Sciatic nerve (tissue), 2 donors: ENCODE measurements at places on chromosomes 2 and 18.

DNA sequence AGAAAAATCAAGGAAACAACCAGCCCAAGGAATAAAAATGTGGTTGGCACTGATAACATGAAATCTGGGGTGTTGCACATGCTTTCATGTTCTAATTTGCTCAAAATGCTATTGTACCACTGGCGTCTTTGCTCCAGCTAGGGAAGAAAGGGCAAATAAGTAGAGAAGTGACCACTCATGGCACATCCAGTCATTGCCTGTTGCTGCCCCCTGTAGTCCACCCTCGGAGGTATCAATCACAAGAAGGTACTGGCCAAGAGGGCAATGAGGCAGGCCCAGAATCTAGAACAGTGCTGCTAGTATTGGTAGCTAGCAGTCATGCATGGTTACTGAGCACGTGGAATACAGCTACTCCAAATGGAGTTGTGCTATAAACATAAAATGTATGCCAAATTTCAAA lies 213.4 kb downstream of the CDCA7 start:
- DNase-seq = peak; percentile 62

DNA sequence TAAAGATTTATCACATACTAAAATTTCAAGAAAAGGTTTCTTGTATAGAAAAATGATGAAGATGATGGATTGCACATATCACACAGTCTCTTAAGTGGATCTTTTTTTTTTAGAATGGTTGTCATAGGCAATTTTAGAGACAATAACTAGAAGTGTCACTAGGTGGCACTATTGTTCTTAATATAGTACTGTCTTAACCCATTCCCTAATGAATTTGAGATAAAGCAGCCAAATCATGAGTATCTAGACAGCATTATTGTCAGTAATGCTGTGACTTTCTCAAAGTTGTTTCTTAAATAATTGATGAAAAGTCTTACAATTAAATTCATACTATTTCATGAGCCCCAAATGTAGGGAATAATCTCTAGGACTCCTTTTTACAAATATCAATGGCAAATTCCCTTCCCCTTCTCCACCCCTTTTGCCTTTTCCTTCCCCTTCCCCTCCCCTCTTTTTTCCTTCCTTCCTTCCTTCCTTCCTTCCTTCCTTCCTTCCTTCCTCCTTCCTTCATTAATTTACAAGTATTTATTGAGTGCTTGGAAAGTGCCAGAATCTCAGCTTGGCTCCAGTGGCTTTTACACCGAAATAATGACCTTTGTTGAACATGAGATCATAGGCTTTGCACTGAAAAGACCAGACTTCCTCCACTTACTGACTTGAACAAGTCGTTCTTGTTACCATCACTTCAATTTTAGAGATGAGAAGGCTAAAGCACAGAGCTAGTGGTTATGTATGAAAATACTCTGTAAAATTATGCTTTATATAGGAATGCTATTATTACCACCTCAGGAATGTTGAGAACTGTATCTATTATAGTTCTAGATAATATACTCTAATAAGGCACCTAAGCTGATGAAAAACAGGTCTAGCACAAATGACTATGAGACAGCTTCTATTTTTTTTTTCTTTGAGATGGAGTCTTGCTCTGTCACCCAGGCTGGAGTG lies 19.8 kb downstream of the MYL12B start:
- DNase-seq = no peak

GRCh38 chr2:63851691-63852311 lies 10.1 kb downstream of the UGP2 start:
- DNase-seq = no peak

- DNase-seq = no peak
Measured at GRCh38 chr2:102508863-102509262, 35.8 kb downstream of the SLC9A4 start.

GRCh38 chr2:149458502-149458901 lies 128.1 kb downstream of the LYPD6 start:
- DNase-seq = no peak

DNA sequence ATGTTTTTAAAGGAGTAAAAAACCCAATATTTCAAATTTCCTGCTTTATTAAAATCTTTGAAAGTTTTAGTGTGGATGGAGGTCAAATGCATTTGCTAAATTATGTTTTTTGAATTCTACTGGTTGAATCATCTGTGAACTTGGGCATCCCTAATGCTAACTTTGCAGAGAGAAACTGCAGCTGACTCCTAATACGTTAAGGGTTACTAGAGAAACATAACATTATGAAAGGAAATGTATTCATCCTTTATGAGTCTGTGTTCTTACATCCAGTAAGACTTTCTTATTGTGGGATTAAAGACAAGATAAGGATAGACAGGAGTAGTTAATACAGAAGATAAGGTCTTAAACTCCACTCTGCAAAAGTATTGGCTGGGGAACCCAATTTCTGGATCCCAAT lies 140.6 kb downstream of the FAM124B start:
- no peak for DNase-seq

DNA sequence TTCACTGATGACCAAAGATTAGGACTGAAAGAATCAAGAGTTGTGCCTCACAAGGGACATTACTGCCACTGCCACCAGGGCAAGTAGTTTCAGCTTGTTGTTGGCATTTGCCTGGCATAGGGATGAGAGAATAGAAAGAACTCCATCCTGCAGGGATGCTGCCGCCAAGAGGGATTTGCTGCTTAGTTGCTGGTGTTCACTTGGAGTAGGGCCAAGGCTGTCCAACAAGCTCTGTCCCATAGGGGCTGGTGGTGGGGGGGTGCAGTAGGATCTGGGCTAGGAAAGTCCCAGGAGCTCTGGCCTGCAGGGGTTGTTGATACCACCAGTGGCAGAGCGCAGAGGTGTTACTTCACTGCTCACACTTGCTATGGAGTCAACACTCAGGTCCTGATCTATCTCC lies 84.9 kb upstream of the MGAT4A start:
- no peak for DNase-seq

DNA sequence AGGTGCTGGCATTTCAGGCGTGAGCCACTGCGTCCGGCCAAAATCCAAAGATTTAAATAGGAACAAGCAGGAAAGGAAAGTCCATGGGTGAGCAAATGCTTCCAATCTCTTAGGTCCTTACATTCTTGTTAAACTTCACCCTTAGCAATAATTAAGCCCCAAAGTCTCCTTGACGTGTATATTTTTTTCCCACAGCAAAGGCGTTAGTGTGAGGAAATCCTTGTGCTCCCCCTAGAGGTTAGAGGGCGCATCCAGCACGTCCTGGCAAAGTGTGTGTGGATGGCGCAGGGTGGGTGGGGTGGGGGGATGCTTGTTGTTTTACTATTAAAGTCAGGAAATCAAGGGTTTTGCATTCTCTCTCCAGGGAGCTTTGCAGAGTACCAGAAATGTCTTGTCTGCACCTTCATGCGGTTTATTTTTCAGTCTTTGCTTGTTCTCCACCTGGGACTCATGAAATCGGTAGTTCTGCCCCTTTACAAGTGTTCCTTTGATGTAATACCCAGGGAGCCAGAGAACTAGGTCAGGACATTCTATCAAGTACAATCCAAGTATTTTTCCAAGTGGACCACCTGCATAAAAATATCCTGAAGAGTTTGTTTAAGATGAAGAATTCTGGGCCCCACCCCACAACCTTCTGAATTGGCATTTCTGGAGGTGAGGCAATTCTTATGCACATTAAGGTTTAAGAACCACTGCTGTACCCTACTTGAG lies 22.2 kb upstream of the ITSN2 start:
- DNase-seq = peak; percentile 74

- DNase-seq = peak; percentile 73
Measured at GRCh38 chr2:43540021-43540779, 55.6 kb downstream of the THADA start.

DNA sequence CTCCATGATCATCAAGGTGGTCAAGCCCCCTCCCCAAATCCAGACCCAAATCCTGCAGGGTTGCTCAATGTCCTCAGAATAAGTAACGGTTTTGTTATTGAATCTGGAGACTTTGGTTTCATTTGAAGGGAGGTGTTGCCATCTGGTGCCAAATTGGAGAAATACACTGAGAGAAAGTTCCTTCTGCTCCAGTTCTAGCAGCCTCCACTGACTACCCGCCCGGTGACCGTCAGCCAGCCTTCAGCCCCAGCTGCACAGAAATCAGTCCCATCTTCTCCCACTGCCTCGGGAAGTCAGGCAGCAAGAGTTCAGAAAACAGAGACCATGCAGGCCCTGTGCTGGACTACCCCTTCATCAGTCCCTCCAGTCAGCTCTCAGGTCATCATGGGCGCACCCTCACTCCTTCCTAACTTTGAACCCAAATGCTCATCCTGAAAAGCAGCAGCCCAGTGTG lies 38.7 kb downstream of the PKDCC start:
- DNase-seq = no peak

DNA sequence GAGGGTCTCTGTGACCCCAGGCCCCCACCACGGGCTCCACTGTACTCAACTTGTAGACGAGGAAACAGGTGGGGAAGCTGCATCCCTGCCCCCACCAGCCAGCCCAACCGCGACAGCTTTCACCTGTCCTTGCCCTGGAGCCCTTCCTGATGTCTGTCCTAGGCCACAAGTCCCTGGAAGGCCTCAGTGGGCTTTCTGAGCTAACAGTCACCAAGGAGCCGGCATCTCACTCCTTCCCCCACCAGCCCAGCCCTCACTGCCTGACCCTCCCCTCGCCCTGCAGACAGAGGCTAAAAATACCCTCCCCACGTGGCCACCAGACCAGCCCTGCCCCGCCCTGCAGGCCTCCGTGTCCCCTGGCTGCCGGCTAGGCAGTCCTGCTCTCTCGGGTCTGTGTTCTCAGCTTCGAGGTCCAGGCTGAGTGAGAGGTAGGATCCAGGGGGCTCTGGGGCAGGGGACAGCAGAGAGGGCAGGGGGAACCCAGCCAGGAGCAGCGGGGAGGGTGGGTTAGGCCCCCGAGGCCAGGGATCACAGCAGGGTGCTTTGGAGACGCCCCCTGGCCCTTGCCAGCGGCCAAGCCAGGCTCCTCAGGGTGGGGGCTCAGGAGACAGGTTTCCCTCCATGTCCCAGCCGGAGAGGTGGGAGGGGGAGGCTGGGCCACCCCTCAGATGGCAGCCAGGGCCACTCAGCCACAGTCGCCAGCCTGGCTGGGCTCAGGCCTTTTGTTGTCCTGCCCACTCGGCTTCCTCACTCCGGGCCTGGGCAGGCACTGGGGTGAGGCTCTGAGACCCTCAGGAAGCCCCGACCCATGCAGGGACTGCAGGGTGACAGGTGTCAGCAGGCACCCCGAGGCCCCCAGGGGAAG lies at the start of gene KLHL30:
Gene KLHL30 (plus strand): TSS at position 338 of the 865 bp plus-strand sequence. CDS start 2,087 bp downstream, outside the sequence.
- no peak for DNase-seq

DNA sequence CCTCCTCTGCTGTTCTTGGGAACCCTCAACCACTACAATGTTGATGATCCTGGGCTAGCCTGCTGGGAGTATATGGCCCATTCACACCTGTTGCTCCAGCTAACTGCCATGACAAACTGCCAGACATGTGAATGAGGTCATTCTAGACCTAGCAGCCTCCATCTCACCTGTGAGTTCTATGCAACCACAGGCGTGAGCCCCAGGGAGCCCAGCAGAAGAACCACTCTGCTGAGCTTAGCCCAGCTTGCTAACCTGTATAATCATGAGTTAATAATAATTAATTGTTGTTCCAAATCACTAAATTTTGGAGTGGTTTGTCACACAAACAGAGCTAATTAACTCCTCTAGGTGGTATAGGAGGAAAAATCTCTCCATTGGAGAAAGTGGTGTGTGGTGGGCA lies 24.7 kb upstream of the CELF4 start:
- no peak for DNase-seq

GRCh38 chr2:46275995-46276394 lies 21.2 kb upstream of the EPAS1 start:
- peak; percentile 78 for DNase-seq

- no peak for DNase-seq
Measured at GRCh38 chr2:16194530-16194929, 254.2 kb downstream of the MYCN start.

- no peak for DNase-seq
Measured at GRCh38 chr18:3595369-3596273, 145.6 kb downstream of the TGIF1 start.

- no peak for DNase-seq
Measured at GRCh38 chr2:169232551-169233154, 129.7 kb downstream of the LRP2 start.

GRCh38 chr2:71813807-71814470 lies 333.7 kb downstream of the CYP26B1 start:
- no peak for DNase-seq

GRCh38 chr2:105600949-105601794 lies 143.5 kb upstream of the NCK2 start:
- DNase-seq = no peak

DNA sequence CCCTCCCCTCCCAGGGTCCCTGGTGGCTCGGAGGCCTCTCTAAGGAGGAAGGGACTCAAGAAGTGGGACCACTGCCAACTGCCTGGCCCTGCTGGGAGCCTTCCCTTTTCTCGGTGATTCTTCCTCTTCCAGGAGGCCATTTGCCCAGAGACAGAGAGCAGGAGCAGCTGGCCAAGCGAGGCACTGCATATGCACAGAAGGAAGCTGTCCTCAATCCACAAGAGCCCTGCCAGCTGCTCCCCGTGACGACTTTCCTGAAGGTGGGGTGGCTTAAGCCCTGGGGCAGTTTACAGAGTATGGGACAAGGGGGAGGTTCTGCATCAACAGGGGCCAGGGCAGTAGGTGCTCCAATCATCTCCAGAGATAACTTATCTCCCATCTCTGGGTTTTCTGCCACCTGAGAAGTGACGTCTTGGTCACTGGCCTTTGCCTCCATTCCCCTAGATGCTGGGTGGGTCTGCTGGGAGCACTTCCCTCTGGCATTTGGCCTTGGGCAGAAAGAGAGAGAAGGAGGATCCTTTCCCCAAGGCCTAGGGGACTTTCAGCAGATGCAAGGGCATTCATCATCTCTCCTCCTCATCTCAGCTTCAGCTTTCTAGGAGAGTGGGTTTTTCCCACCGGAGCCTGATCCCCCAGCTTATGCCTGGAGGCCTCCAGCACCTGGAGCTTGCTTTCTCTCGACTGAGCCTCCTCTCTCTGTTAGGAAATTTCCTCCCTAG lies 28.5 kb downstream of the CIB4 start:
- peak; percentile 72 for DNase-seq

DNA sequence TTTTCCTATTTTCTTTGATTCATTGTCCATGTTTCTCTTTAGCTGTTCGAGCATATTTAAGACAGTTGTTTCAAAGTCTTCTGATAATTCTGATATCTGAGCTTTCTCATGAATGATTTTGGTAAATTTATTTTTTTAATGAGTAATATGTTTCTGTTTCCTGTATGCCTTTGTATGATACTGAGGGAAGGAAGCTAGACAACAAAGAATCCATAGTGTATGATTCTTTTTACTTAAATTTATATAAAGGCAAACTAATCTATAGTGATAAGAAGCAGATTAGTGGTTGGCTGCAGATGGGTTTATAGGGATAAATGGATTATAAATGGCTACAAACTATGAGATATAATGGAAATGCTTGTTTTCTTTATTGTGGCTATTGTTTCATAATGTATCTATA lies 352.7 kb upstream of the CDH2 start:
- DNase-seq = no peak

GRCh38 chr2:79248776-79249175 lies 89.2 kb upstream of the REG3A start:
- DNase-seq = no peak
